ENCODE measurements at places on chromosomes 6 and 20.

DNA sequence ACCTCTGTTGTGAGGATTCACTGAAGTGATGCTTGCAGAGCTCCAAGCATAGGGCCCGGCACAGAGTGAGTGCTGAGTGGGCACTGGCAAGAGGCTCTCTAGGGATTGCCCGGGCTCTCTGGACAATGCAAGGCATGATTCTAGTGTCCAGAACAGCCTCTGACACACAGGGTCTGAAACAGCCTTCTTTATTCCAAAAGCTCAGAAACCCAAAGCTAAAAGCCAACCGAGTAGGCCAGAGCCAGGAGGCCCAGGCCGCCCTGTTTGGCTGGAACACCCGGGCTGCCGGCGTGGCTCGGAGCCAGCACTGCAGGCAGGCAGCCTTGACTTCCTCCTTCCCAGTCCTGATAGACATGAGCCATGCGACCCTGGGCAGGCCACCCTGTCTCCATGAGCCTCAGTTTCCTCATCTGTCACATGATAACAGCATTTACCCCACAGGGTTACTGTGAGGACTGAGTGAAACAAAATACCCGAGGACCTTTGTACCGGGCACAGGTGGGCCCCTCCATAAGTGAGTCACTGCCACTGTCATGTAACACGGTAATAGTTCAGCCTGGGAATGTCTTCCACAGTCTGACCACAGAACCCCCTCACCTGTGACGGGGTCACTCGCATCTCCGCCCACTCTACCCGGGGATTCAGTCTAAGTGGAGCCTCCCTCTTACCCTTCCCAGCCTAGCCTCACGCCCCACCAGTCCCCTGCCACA lies 51.5 kb downstream of the PTPRT start:
- no peak for DNase-seq

DNA sequence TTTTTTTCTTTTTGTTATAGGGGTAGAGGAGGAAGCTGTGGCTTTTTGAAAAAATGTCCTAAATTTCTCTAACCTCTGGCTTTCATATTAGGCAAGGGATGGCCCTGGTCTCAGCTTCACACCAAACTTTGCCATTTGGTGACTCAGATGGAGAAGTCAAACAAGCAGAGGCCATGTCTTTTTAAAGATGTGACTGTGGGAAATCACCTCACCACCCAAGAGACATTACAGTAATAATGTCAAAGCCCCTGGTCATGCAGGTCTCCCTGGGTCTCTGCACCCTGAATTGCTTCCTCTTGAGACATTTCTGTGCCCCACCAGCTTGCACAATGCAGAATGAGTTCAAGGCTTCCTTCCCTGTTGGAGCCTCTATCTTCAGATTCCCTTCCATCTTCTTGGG lies 39.5 kb upstream of the ADGRF5 start:
- no peak for DNase-seq

DNA sequence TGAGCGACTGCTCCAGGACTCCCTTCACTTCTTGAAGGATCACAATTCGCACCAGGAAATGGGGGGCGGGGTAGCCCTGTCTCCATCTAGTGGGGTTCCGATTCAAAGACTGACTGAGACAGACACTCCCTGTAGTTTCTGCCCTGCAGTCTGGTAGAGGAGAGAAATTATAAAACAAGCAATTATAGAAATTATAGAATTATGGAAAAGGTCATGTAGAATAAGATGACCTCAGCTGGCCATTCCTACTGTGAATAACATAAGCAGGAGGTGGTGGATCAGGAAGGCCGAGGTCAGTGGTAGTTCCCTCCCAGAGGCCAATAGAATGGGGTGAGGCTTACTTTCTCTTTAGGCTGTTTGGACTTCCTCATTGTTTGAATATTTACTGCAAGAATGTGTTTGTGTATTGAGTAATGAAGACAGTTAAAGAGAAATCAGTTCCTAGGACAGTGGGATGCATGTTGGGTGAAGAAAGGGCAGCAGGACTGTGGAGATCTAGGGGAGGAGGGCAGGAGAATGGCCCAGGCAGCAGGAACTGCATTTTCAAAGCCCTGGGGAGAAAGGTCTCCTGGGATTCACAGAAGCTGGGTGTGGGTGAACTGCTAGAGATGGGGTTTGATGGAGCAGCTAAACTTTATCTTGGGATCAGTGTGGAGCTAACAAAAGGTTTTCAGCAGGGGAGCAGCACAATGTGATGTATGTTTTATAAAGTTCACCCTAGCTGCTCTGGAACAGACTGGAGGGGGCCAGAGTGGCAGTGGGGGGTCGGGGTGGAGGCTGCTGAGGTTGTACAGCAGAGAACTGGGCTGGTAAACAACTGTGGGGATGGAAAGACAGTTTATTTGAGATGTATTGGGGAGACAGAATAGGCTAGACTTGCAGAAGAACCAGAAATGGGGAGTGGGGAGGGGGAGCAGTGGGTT lies 2.1 kb downstream of the ZNF341 start:
- DNase-seq: no peak

- DNase-seq: no peak
Observed at GRCh38 chr6:147322299-147323162, 118.3 kb downstream of the STXBP5 start.

DNA sequence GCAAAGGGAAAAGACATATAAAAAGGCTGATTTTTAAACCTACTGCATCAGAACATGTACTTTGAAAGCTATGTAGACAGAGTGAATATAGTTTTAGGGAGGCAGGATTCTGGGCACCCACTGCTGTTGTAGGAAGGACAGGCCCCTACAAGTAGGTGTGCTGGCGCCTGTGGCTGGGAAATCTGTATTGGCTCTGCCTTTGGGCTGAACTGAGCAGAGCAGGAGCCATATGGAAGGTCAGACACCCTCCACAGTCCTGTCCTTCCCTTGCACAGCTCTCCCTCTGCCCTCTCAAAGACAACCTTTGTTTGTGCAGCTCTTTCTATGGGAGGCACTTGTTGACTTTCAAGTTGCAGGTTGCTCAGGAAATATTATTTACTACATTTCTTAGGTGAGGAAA lies 18.4 kb upstream of the ULBP3 start:
- no peak for DNase-seq

DNA sequence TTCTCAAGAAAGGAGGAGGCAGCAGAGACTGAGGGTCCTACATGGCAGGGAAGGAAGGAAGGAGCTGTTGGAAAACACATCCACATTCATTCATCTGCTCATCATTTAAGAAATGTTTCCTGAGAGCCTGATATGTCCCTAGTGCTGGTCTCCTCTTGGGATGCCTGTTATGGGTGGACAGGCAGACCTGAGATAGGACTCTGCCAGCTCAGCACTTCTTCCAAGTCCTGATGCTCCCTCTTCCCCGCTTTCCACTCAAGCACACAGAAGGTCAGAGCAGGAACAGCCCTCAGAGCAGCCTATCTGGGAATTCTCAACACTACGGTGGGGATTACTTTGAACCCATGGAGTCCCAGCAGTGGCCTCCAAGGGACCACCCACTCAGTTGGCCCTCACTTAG lies 8.0 kb upstream of the SIRPD start:
- no peak for DNase-seq

All from T-helper 17 cell (primary cell).